ENCODE measurements at places on chromosomes 13 and 19. TPM values are rescaled to one million over a fixed set of nuclear protein-coding genes. Genes with fewer than 3 reads are reported as not detected.

Gene ZNF726
- polyA plus RNA-seq, result 12.1 TPM

DNA sequence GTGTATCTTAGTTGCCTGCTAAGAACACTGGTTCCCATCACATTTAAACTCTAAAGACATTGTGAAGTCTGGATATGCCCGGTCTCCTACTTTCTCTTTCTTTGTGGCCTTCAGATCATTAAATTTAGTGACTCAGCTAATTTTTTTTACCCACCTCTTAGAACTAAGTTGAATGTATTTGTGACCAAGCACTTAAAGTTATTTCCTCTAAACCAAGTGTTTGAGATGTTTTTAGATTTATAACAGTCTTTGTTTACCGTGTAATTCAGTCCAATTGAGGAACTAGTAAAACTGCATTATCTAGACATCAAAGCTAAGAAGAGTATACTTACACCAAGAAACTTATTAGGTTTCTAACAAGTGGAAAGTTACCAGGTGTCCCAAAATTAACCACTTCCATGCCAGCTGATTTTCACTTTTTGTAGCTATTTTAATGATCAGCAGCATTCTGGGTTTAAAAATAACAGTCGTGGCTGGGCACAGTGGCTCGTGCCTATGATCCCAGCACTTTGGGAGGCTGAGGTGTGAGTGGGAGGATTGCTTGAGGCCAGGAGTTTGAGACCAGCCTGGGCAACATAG lies 53.1 kb downstream of the ARHGAP35 start:
- no peak for DNase-seq

Gene CAMSAP3
- 17.3 TPM for polyA plus RNA-seq

- DNase-seq, result no peak
Observed at GRCh38 chr13:95192998-95193397, 108.3 kb downstream of the ABCC4 start.

Gene ZNF793
- polyA plus RNA-seq, result 27.9 TPM

Gene MATK
- polyA plus RNA-seq, result 2.2 TPM

- DNase-seq, result no peak
Observed at GRCh38 chr13:51262501-51263211, 40.5 kb downstream of the FAM124A start.

DNA sequence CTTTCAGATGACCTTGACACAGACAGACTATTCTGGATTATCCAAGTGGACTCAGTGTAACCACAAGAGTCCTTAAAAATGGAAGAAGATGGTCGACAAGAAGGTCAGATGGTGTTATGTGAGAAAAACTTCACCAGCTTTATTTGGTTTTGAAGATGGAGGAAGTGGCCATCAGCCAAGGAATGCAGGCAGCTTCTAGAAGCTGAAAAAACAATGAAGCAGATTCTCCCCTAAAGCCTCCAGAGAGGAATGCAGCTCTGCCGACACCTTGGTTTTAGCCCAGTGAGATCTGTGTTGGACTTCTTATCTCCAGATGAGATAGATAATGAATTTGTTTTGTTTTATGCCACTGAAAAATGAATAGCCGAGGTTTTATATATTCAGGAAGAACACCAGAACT lies 501.5 kb downstream of the DCT start:
- DNase-seq, result no peak
